ENCODE measurements at places on chromosomes 7 and 10. TPM values are rescaled to one million over a fixed set of nuclear protein-coding genes. Genes with fewer than 3 reads are reported as not detected.

- DNase-seq, result no peak
Observed at GRCh38 chr10:98272656-98273055, 4.7 kb upstream of the LOXL4 start.

DNA sequence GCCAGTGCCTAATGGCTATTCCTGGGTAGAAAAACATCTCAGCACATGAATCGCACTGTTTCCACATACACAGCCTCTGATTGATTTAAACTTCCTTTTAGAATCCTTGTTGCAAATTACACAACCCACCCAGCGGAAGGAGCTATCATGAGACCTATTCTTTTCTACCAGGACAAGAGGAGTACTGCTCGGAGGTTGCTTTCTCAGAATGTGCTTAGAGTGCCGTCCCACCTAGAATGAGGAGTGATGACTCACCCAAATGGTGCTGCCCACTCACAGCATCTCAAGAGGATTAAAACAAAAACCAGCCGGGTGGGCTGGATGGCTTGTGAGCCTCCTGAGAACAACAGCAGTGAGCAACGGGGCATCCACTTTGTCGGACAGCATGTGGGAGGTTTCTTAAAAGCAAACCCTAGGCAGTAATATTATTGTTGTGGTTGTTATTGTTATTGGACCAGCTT lies 128.9 kb downstream of the DGKI start:
- no peak for DNase-seq

DNA sequence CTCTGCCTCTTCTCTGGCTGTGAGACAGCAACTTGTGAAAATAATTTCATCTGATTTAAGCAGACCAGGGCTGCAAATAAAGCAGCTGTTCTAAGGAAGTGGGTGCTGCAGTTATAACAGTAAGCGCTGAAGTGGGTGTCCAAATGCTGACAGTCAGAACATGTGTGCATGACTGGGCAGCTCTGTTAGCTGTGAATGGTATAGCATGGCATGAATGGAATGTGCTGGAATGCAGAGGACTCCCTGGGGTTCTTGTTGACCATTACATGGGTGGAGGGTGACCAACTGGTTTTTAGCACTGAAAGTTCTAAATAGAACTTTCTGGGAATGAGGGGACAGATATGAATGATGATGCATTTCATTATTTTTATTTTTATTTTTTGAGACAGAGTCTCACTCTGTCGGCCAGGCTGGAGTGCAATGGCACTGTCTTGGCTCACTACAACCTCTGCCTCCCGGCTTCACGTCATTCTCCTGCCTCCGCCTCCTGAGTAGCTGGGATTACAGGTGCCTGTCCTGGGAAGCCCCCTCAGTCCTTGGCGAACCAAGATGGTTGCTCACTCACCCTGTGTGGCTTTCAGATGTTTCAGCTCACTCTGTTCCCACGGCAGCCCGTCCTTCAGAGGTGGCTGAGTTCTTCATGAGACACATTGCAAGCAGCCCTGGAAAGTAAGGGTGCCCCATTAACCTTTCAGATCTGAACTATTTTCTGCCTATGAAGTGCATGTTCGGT lies 319.8 kb upstream of the PHYHIPL start:
- no peak for DNase-seq

The CTAGE15 gene
- not detected for total RNA-seq

All from G401 (cell line).